ENCODE measurements at places on chromosomes 6 and 20.

- DNase-seq, result no peak
These were observed 119.6 kb downstream of the CDH4 start for GRCh38 chr20:61371501-61372136.

DNA sequence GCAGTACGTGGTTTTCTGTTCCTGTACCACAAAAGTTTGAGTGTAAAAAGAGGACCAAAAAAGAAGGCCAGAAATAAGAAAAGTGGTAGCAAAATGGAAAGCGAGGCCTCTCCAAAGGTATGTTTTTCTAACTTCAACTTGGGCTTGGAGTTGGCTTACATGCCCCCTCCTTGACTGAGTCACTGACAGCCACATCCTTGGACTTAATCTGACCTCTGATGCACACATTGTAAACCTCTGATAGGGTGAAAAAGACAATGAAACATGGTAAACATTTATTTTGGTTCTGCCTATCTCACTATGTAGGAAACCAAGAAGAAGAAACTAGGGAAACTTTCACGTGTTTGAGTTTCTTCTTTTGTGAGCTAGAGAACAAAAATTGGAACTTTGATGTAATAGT lies 503.2 kb upstream of the ID4 start:
- no peak for DNase-seq

GRCh38 chr20:10970109-10970508 lies 296.3 kb upstream of the JAG1 start:
- no peak for DNase-seq

DNA sequence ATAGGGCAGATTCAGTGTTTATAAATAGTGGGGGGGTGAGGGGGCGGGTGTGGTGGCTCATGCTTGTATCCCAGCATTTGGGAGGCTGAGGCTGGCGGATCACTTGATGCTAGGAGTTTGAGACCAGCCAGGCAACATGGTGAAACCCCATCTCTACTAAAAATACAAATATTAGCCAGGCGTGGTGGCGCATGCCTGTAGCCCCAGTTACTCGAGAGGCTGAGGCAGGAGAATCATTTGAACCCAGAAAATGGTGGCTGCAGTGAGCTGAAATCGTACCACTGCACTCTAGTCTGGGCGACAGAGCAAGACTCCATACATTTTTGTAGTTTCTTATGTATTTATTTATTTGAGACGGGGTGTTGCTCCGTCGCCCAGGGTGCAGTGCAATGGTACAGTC lies 109.0 kb upstream of the ZNF217 start:
- DNase-seq, result no peak

GRCh38 chr6:129368970-129369369 lies 341.0 kb downstream of the ARHGAP18 start:
- DNase-seq, result no peak

DNA sequence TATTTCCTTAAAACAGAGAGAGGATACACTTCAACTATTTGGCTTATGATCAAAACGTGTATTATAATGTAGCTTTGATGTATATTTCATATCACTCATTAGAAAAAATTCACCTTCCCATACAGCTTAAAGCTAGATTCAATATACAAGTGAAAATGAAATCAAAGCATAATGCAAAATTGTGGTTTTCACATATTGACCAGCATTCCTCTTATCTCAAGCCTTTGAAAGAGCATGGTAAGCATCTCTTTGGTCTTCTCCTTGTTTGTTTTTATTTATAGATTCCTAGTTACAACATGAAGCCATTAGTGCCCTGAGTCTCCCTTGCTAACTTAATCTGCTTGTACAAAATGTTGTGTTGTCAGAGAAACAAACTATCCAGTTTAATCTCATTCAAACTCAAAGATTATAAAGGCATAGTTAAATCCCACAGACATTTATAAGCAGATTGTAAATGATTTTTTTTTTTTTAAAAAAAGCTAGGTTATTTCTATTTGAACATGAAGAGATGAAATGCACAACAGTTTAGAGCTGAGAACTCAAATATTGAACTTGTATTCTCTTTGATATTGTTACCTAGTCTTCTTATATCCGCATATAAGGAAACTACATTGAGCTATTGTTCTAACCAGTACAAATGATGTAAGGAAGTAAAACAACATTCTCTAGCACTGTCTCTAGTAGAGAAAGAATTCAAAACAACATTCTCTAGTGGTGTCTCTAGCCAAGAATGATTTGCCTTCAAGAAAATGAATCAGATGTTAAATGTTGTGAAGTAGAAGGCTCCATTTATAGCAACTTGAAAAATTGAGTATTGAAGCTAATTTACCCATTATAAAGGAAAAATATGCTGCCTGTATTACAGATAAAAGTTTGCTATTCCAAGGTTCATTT lies 31.2 kb upstream of the SMIM28 start:
- no peak for DNase-seq
